Caco-2 (cell line): ENCODE measurements at places on chromosomes 12 and 14. TPM values are rescaled to one million over a fixed set of nuclear protein-coding genes. Genes with fewer than 3 reads are reported as not detected.

GRCh38 chr14:29652571-29652970 is 275.1 kb downstream of the PRKD1 start:
- no peak overlapping the region for H3K27ac ChIP-seq
- H3K27me3 ChIP-seq = no peaks in the 10 kb centered on the region
- DNase-seq = no peak
- no peaks in the 10 kb centered on the region for H3K4me1 ChIP-seq
- H3K36me3 ChIP-seq = no peaks in the 10 kb centered on the region

GRCh38 chr12:76274420-76275083 is 73.7 kb downstream of the BBS10 start:
- H3K27me3 ChIP-seq = no peaks in the 10 kb centered on the region
- H3K27ac ChIP-seq = no peak overlapping the region
- no peaks in the 10 kb centered on the region for H3K4me1 ChIP-seq

DNA sequence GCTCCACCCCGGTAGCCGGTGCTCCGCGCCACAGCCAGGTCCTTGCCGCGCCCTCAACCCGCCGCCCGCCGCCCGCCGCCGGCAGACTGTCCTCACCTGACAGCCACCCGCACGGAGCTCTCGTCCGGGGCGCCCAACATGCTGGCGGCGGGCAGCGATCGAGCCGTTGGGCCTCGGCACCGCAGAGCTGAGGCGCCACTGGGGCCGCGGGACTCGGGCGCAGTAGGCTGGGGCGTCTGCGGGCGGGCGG is 164 bp downstream of the KIF21A start:
- H3K36me3 ChIP-seq = no peaks in the 10 kb centered on the region
- no peak for DNase-seq
- peak overlapping the region; percentile 70 for H3K4me3 ChIP-seq
- peaks cover 31% of the 10 kb centered on the region for H3K4me1 ChIP-seq
- H3K27me3 ChIP-seq = no peaks in the 10 kb centered on the region

- H3K27me3 ChIP-seq = no peaks in the 10 kb centered on the region
- DNase-seq = no peak
- no peak overlapping the region for H3K4me3 ChIP-seq
- no peaks in the 10 kb centered on the region for H3K4me1 ChIP-seq
- H3K27ac ChIP-seq = no peak overlapping the region
Measured at GRCh38 chr12:125399489-125399888, 334.3 kb downstream of the AACS start.

- no peaks in the 10 kb centered on the region for H3K36me3 ChIP-seq
- H3K4me3 ChIP-seq = no peak overlapping the region
- no peak overlapping the region for H3K27ac ChIP-seq
- no peaks in the 10 kb centered on the region for H3K4me1 ChIP-seq
- DNase-seq = no peak
- no peaks in the 10 kb centered on the region for H3K27me3 ChIP-seq
Measured at GRCh38 chr14:94115058-94115591, 4.6 kb downstream of the IFI27 start.

- no peaks in the 10 kb centered on the region for H3K4me1 ChIP-seq
- no peaks in the 10 kb centered on the region for H3K27me3 ChIP-seq
- no peaks in the 10 kb centered on the region for H3K36me3 ChIP-seq
- H3K4me3 ChIP-seq = no peak overlapping the region
- no peak for DNase-seq
- H3K27ac ChIP-seq = no peak overlapping the region
Measured at GRCh38 chr12:44816446-44817017, 59.6 kb downstream of the NELL2 start.

GRCh38 chr14:64038841-64039542 is 186.2 kb downstream of the SYNE2 start:
- H3K27me3 ChIP-seq = no peaks in the 10 kb centered on the region
- no peaks in the 10 kb centered on the region for H3K4me1 ChIP-seq
- no peak overlapping the region for H3K4me3 ChIP-seq
- no peak overlapping the region for H3K27ac ChIP-seq

- no peaks in the 10 kb centered on the region for H3K4me1 ChIP-seq
- H3K4me3 ChIP-seq = no peak overlapping the region
- DNase-seq = no peak
Measured at GRCh38 chr12:26737487-26738030, 95.4 kb downstream of the ITPR2 start.

GRCh38 chr12:75437564-75437963 is 43.0 kb upstream of the GLIPR1 start:
- peaks cover 7% of the 10 kb centered on the region for H3K4me1 ChIP-seq
- H3K4me3 ChIP-seq = no peak overlapping the region
- no peak for DNase-seq

DNA sequence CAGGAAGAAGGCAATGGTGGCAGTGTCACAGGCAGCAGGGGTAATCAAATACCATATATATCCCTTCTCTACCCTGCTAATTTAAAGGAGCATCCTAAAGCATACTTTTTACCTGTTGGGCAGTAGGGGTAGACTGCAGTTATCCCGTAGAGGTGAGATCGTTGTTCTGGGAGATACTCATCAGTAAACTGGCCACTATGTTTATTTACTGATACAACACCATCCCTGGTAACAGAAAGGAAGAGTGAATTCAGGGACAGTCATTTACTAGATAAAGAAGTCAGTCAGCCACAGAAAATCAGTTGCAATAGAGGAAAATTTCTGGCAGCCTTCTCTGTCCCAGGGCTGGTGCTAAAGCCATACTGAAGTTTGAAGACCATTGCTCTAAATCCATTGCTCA is 16.3 kb downstream of the RTRAF start:
- H3K27ac ChIP-seq = no peak overlapping the region
- DNase-seq = no peak
- H3K4me3 ChIP-seq = no peak overlapping the region
- no peaks in the 10 kb centered on the region for H3K27me3 ChIP-seq

- H3K4me3 ChIP-seq = no peak overlapping the region
- peaks cover 12% of the 10 kb centered on the region; the same call in 1 of the 2 replicates for H3K4me1 ChIP-seq
- no peaks in the 10 kb centered on the region for H3K27me3 ChIP-seq
- H3K27ac ChIP-seq = peak overlapping the region; percentile 7
Measured at GRCh38 chr12:12606781-12607589, 4.7 kb upstream of the CREBL2 start.

GRCh38 chr12:87020071-87020470 is 763.9 kb upstream of the MGAT4C start:
- H3K36me3 ChIP-seq = no peaks in the 10 kb centered on the region

The RPL10L gene
- total RNA-seq = not detected in 2 replicates

The TEX22 gene
- total RNA-seq = 0.86 and 0.91 TPM in 2 replicates
